ENCODE measurements at places on chromosomes 16 and 17. TPM values are rescaled to one million over a fixed set of nuclear protein-coding genes. Genes with fewer than 3 reads are reported as not detected.

- no peak overlapping the region for H3K27ac ChIP-seq
- no peak for DNase-seq
- H3K27me3 ChIP-seq, result no peaks in the 10 kb centered on the region
- no peak overlapping the region for H3K4me3 ChIP-seq
Observed at GRCh38 chr17:50169881-50170459, 4.2 kb downstream of the SGCA start.

DNA sequence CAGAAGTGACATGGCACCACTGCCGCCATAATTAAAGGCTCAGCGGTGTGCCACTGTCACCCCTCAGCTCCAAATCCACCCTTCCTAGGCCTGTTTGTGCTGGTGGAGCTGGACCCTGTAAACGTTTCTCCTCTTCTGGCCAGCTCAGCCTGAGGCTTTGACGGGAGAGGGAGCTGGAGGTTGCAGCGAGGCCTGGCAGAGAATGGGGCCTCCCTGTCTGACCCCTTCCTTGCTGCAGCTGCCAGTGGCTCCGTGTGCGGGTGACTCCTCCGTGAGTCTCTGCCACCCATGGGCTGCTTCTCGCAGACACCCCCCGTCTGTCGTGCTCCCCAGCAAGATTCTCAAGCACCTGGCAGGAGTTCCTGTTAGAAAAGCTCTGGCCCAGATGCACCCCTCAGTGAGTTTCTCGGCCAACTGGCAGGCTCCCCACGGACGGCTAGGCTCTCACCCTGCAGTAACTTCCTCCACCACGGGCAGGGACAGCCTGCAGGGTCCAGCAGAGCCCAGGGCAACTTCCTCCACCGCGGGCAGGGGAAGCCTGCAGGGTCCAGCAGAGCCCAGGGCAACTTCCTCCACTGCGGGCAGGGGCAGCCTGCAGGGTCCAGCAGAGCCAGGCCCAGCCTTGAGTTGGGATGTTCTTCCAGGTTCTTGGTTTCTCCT is 4.7 kb upstream of the CHMP6 start:
- no peak overlapping the region for H3K27ac ChIP-seq
- DNase-seq, result no peak
- no peaks in the 10 kb centered on the region for H3K36me3 ChIP-seq
- no peak overlapping the region for H3K4me3 ChIP-seq
- H3K4me1 ChIP-seq, result peaks cover 11% of the 10 kb centered on the region

GRCh38 chr16:67931712-67932461 is at the start of gene CTRL:
Gene CTRL (minus strand): TSS chr16:67931862. CDS start chr16:67931852, 10 bp downstream.
- peak within 1 kb of the TSS; percentile 51 for H3K27ac ChIP-seq
- no peak for DNase-seq
- peaks cover 39% of the 10 kb centered on the region for H3K36me3 ChIP-seq
- H3K27me3 ChIP-seq, result peaks cover 3% of the 10 kb centered on the region
- H3K4me1 ChIP-seq, result peaks cover 20% of the 10 kb centered on the region

Gene KCTD5
- 29.2 TPM for total RNA-seq

GRCh38 chr17:11986179-11986941 is 10.9 kb downstream of the ZNF18 start:
- H3K4me1 ChIP-seq, result peaks cover 10% of the 10 kb centered on the region
- H3K36me3 ChIP-seq, result peaks cover 56% of the 10 kb centered on the region
- no peak overlapping the region for H3K4me3 ChIP-seq
- no peaks in the 10 kb centered on the region for H3K27me3 ChIP-seq

GRCh38 chr16:84868328-84868727 is 48.5 kb downstream of the CRISPLD2 start:
- no peaks in the 10 kb centered on the region for H3K36me3 ChIP-seq
- no peak for DNase-seq
- H3K27me3 ChIP-seq, result peaks cover 3% of the 10 kb centered on the region
- H3K4me1 ChIP-seq, result no peaks in the 10 kb centered on the region
- H3K27ac ChIP-seq, result no peak overlapping the region

- H3K4me1 ChIP-seq, result no peaks in the 10 kb centered on the region
- H3K27ac ChIP-seq, result no peak overlapping the region
- no peak for DNase-seq
Observed at GRCh38 chr16:80682421-80683070, 121.9 kb downstream of the CDYL2 start.

GRCh38 chr17:20852239-20852989 is 190.4 kb downstream of the USP22 start:
- peaks cover 18% of the 10 kb centered on the region for H3K4me1 ChIP-seq
- peak overlapping the region; percentile 71 for H3K4me3 ChIP-seq
- no peaks in the 10 kb centered on the region for H3K36me3 ChIP-seq
- H3K27me3 ChIP-seq, result peaks cover 29% of the 10 kb centered on the region
- no peak overlapping the region for H3K27ac ChIP-seq
- DNase-seq, result peak; percentile 21

All from activated naive CD8-positive, alpha-beta T cell treated with anti-CD3 and anti-CD28 coated beads for 36 hours (primary cell).